ENCODE measurements at places on chromosomes 2 and 18.

GRCh38 chr2:102621630-102622029, 2.3 kb downstream of the SLC9A2 start:
- DNase-seq = no peak

DNA sequence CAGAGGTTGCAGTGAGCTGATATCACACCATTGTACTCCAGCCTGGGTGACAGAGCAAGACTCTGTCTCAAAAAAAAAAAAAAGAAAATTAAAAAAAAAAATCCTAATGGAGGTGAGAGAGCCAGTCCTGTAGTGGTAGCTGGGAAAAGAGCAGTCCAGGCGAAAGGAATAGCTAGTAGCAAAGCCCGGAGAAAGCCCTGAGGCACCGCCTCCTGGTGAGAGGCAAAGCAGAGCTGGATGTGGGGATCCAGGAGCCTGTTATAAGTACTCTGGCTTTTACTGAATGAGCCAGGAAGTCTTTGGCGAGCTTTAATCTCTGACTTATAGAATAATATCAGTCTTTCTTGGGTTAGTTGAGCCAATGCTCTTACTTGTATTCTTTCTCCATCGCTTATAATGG, 6.6 kb upstream of the KLHL23 start:
- no peak for DNase-seq

- DNase-seq = no peak
Observed at GRCh38 chr2:161076936-161077335, 83.3 kb upstream of the TANK start.

DNA sequence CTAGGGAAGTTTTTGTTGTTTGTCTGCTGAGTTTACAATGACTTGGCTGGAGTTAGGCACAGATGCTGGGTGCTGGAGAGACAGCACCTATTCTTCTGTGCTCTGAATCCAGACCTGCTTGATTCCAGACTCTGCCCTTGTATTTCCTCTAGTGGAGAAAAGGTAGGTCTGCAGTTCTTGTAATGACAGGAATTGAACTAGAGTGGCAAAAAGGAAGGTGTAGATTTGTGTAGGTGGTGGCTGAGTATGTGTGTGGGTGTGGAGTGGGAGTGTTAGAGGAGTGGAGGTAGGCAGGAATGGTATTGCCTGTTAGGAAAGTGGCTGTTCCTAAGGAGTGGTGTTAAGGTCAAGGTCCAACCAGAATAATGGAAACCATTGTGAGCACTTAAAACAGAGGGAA, 71.9 kb upstream of the LYPD6 start:
- DNase-seq = no peak

GRCh38 chr2:166432331-166432730, 56.6 kb upstream of the SCN9A start:
- no peak for DNase-seq

DNA sequence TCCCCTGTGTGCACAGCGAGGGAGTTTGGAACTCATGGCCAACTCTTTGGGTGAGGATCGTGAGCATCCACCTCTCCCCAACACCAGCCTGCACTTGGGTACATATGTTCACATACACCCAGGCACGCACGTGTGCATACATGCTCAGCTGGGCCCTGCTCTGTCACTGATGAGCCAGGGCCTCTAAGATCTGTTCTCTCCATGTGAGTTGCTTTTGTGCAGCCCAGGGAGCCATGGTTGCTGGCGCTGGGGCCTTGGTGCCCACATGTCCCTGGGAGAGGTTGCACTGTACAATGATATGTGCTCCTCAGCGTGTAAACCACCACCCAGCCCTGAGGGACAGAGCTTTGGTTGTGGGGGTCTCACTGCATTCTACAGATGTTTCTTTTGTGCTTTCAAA, 44.1 kb downstream of the KLHL29 start:
- no peak for DNase-seq

DNA sequence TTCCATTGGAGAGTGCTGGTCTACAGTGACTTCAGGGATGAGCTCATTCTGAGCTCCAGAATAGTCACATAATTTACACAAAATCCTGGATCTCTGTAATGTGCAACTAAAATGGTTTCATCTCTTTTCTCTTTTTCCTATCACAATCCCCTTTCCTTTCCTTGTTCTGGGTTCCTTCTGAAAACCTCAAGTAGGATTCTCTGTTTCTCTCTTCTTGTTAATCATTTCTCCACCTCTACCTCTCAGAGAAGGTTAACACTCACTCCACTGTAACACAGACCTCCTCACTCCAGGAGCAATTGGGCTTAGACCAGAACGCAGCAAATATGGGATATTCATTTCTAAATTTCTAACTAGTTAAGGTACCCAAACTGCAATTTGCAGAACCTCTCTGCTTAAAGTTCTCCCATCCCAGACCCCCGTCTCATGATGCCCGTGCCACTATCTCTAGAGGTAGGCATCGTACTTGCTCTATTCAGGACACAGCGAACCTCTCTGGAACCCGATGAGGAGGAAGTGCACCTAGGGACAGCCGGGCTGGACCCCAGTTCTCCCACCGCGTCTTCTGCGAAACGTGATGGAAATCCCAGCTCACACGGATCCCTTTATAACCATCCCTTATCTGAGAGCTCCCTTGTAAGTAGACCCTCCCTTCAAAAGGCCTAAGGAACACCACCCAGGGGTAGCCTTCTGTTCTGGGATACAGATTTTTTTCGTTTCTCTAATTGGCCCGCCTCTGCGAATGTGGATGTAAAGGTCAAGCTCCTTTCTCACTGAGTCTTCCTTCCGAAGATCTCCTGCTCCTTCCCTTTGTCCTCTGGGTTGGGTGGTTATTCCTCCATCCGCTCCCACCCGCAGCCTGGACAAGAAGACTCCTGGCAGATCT, 1.3 kb downstream of the FOXI3 start:
- DNase-seq = no peak

DNA sequence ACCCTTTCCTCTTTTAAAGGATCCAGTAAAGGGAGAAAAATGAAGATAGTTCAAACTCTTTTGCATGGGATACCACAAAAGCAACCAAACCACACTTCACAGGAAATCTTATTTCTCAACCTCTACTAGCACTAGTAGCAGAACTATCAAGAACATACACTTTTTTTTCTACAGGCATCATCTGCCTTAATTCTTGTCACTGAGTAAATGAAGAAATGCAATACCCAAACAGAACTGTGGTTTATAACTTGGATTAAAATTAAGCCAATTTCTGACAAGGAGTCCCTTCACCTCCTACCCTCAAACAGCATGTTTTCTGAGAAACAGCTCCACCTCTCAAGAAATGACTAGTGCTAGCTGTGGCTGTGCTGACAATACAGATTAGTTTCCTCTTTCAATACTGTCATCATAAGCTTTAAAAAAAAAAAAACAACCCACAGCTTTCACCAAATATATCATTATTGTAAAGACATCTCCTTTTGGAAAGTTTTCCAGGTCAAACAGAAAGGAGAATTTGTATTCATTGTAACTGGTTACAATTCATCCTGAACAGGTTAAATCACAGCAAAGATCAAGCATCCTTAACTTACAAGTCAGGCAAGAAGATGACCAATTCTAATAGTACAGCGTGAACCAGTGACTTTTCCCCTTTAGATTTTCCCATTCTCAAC, 44.4 kb downstream of the PTPN2 start:
- no peak for DNase-seq

- no peak for DNase-seq
Observed at GRCh38 chr2:79910643-79911042, 393.9 kb downstream of the LRRTM1 start.

- DNase-seq = no peak
Observed at GRCh38 chr2:88051792-88052191, 3.8 kb downstream of the KRCC1 start.

DNA sequence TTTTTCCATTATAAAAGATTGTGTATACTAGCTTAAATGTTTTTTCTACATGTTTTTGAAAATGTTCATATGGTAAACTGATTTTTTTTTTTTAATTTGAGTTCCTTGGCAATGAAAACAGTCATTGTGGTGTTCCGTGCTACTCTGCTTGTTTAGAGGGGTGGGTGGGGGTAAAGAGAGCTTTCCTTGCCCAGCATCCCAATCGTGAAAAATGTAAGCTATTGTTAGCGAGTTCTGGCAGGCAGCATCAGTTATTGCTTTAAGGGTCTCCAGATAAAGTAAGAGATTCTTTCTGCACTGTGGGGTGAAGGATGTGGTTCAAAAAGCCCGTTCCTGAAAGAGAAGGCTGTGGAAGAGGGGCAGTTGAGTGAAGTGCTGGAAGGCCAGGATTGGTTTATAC, 118.4 kb downstream of the TANC1 start:
- DNase-seq = no peak

DNA sequence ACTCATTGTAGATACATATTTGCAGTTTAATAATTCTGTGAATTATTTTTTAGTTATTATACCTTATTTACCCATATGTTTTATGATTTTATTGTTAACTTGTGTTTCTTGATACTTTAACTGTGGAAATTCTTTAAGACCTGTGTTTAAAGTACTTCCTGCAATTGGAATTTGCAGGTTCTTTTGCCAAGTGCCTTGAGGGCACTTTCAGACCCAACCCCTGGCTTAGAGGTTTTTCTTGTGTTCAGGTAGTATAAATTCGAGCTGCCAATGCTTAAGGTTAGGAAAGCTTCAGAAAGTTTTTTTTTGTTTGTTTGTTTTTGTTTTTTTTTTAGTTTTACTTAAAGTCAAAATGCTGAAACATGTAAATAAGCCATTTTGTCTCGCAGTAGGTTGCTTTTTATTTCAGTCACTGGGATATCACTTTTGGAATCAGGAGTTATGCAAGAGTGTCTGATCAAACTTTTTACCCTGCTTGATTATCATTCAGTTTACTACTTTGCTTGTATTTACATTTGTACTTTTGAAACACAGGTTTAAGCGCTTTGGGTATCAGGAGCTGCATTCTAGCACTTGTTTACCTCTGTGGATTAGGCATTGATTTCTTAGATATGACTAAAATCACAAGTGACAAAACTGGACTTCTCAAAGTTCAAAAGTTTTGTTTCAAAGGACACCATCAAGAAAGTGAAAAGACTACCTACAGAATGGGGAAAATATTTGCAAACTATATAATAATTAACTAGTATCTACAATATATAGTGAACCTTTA, 31.8 kb downstream of the TDRD15 start:
- no peak for DNase-seq

- no peak for DNase-seq
Observed at GRCh38 chr18:25042641-25043051, 309.3 kb downstream of the ZNF521 start.

DNA sequence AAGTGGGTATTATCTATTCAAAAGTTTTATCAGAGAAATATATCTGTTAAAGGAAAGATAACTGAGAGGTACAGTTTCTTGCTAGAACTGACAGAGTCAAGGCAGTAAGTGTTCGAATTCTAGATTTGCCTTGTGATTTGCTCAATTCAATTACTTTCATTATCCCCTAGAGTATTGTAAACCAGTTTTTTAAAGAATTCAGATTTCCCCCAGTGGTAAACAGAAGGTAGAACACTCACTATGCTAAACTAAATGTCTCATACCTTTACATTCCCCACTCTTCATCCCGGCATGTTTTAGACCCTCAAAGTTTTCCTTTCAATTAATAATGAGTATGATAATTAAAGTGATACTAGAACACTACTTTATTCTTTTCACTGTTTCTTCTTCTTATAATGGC, 28.6 kb downstream of the TTC21B start:
- DNase-seq = no peak

GRCh38 chr2:1743396-1744150, 742 bp downstream of the PXDN start:
- no peak for DNase-seq

DNA sequence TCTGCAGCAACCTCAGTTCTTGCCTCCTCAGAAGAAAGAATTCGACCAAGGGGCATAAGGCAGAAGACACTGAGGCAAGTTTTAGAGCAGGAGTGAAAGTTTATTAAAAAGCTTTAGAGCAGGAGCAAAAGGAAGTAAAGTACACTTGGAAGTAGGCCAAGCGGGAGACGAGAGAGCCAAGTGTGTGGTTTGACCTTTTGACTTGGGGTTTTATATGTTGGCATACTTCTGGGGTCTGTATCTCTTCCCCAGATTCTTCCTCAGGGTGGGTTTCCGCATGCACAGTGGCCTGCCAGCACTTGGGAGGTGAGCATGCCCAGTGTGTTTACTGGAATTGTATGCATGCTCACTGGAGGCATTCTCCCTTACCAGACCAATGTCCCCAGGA, 59.3 kb upstream of the ANKRD44 start:
- no peak for DNase-seq

- no peak for DNase-seq
Observed at GRCh38 chr18:13611142-13611600, 115.2 kb downstream of the FAM210A start.

- DNase-seq = no peak
Observed at GRCh38 chr2:232367591-232368233, 10.8 kb upstream of the ALPP start.

GRCh38 chr2:88211809-88212154, 41.6 kb downstream of the THNSL2 start:
- DNase-seq = no peak

DNA sequence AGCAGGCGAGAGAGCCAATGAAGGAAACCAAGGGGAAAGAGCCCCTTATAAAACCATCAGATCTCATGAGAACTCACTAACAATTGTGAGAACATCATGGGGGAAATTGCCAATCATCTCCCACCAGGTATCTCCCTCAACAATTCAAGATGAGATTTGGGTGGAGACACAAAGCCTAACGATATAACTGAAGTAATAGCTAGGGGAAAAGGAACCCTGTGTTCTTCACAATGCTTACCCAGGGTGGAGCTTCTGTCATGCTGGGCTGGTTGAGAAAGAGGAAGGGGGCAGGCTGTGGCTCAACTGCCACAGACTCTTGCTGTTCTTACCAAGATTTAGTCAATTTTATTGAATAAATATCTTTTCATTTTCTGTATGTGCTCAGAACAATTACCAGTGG, 392.1 kb upstream of the HS6ST1 start:
- DNase-seq = no peak

GRCh38 chr2:224202281-224202865, 163.3 kb upstream of the SERPINE2 start:
- DNase-seq = no peak

DNA sequence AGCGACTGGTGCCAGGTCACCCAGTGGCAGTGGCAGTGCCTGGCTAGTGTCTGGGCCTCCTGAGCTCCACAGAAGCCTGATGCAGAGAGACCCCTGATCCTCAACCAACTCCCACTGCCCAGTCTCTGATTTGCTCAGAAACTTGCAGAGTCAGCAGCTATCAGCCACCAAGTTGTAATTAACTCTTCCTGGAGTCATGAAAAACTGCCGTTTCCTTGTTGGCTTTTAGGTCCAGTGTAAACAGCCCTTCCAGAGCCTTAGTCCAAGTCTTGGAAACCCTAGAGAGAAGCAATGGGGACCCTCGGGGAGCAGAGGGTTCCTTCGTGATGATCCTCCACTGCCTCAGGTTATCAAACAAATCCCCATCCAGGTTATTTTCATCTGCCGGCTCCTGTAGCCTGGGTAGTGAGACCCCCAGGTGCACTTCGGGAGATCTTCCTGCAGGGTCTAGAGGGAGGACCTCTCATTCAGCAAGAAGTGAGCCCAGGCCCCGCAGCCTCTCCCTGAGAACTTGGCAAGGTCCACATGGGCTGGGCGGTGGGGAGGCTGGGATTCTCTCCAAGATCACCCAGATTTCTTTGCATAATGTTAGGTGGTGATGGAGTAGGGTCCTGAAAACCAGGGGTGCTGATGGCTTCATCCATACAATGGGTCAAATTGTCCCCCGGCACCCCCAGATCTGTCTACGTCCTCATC, 137.7 kb upstream of the HDAC4 start:
- DNase-seq = no peak

GRCh38 chr2:132747046-132747445, 77.0 kb upstream of the LYPD1 start:
- DNase-seq = no peak

GRCh38 chr2:65294136-65294535, 66.5 kb downstream of the ACTR2 start:
- DNase-seq = no peak

Measured in stimulated activated CD8-positive, alpha-beta memory T cell treated with anti-CD3 and anti-CD28 coated beads, Interleukin-4, amount 100 ng/mL, for 24 hours (primary cell).